ENCODE measurements at places on chromosomes 1 and 21.
A peak's percentile ranks its signal among the peaks of the same experiment; 100 is the strongest.

GRCh38 chr1:108643492-108644335 is 17.2 kb downstream of the HENMT1 start:
- peak; percentile 96 for ATAC-seq

- peak; percentile 93 for ATAC-seq
Measured at GRCh38 chr1:45929257-45929687, 125.9 kb downstream of the MAST2 start.

DNA sequence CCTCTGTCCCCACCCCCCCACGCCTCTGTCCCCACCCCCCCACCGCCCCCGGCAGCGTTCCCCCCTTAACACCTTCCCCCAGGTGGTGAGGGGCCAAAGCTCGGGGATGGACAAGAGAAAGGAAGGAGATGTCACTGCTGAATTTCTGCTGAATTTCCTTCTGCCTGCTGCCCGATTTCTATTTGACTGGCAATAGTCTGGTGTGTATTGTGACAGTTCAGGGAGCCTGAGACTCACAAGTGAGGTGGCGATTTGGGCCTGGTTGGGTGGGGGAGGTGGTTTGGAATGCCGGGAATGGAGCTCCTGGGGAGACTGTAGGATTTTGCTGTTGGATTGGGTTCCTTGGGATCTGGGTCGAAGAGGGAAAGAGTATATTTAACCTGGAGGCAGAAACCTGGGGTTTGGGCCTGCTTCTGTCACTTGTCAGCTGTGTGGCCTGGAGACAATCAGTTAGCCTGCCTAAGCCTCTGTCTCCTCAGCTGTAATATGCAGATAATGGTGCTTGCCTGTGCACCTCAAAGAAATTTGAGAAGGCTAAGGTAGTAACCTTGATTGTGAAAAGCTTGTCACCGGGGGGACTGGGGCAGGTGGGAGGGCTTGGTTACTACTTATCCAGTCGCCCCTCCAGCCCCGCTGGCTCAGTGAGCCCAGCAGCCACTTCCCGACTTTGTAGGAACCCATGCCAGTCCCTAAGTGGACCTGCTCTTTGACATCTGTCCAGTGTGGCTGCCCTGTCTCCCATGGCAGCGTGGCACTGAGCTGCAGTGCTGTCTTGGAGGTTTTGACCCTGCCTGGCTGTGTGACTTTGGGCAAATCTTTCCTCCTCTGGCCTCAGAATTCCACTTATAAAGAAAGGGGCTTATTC is 7.7 kb upstream of the LMNA start:
- peak; percentile 1 for ATAC-seq

- peak; percentile 78 for ATAC-seq
Measured at GRCh38 chr21:37153196-37153934, 80.3 kb downstream of the TTC3 start.

DNA sequence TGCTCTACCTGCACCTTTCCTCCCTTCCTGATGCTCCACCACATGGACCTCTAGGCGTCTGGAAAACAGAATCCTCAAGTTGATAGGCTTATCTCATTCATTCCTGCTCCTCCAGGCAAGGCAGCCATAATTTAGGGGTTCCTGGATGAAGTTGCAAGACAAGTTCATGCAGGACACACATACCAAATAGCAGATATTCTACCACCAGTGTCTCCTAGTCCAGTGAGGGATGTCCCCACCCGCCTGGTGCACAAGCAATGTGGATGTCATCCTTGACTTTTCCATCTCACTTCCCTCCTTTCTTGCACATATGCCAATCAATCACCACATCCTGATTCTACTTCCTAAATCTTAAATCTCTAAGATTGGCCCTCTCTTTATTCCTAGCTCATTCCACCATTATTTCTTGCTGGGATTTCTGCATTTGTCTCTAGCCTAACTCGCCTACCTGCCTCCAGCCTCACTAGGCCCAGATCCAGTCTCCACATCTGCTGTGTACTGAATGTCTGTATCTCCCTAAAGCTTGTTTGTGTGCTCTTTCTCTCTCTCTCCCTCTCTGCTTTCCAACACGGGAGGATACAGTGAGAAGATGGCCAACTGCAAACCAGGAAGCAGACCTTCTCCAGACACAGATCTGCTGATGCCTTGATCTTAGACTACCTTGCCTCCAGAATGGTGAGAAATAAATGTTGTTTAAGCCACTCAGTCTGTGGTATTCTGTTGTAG is 40.5 kb downstream of the CD34 start:
- no peak for ATAC-seq

DNA sequence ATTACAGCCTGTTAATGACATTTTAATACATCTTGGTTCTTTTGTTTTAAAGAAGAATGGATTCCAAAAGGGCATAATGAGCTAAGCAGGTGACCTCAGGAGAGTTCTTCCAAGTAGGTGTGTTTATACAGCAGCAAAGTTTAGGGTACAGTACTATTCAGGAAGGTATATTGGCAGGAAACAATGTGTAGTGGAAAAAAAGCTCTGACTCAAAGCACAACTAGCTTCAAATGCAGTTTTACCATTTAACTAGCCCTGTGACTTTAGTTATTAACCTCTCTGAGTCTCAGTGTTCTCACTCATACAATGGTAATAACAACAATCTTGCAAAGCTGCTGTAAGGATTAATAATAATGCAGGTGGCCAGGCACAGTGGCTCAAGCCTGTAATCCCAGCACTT is 29.9 kb downstream of the FAF1 start:
- no peak for ATAC-seq

DNA sequence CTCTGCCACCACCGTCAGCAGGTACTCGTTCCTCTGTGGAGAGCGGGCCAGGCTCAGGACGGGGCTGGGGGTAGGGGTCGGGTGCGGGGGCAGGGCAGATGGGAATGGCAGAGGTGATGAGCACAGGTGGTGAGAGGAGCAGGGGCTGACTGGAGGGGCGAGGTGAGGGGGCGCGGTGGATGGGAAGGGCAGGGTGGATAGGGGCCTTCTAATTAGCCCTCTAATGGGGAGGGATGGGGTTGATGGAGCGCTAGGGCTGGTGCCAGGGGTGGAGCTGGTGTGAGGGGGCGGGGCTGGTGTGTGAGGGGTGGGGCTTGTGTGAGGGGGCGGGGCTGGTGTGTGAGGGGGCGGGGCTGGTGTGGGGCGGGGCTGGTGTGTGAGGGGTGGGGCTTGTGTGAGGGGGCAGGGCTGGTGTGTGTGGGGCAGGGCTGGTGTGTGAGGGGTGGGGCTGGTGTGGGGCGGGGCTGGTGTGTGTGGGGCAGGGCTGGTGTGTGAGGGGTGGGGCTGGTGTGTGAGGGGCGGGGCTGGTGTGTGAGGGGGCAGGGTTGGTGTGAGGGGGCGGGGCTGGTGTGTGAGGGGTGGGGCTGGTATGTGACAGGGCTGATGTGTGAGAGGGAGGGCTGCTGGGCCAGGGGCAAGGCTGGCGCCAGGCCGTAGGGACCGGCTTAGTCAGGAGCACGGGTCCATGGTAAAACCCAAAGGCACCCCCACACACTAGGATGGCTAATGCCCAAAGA is 5.9 kb downstream of the KRTAP10-1 start:
- no peak for ATAC-seq

DNA sequence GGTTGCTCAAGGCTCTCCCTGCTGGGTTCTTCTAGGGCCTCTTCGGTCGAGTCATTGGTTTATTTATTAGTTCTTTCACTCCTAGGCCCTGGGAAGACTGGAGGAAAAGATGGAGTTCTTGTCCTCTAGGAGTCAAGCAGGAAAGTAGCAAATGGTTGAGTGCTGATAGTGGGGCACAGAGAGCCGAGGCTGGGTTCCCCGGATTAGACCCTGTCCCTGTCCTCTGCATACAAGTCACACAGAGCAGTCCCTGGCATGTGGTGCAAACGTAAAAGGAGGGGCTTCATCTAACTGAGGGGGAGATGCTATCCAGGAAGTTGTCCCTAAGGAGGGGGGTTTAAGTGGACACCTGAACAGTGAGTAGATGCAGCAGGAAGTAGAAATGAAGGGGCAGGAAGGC is 19.2 kb upstream of the KCNE2 start:
- no peak for ATAC-seq

DNA sequence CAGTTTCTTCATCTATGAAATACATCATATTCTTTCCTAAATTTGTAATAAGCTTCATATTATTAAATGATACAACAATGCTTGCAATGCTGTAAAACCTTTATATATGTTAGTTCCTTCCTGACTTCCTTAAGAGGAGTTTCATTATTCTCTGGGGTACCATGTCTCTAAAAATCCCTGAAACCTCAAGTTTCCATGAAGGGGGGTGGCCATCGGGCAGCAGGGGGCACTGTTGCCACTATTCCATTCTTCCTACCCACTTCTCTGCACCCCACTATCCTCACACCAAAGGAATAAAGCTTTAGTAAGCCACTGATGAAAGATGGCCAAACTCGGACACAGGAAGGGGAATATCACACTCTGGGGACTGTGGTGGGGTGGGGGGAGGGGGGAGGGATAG is 9.0 kb upstream of the DMRTB1 start:
- no peak for ATAC-seq

DNA sequence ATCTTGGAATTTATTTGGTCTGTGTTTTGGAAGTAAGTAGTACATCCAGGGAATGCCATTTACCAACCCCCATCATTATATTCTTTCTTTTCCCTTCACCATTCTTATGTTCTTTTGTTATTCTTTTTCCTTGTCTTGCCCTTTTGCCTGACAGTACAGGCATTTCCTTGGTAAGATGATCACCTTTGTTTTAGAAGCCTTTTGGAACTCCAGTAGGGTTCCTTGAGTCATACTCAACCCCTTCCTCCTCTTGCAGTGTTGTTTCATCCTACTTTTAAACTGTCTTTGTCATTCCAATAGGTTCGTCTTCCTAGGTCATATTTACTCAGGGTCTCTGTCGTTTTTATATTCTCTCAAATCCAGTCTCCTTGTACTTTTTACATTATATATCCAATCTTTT is 9.2 kb downstream of the MRPS21 start:
- no peak for ATAC-seq

GRCh38 chr1:240687820-240688219 is 75.9 kb upstream of the GREM2 start:
- ATAC-seq: no peak

DNA sequence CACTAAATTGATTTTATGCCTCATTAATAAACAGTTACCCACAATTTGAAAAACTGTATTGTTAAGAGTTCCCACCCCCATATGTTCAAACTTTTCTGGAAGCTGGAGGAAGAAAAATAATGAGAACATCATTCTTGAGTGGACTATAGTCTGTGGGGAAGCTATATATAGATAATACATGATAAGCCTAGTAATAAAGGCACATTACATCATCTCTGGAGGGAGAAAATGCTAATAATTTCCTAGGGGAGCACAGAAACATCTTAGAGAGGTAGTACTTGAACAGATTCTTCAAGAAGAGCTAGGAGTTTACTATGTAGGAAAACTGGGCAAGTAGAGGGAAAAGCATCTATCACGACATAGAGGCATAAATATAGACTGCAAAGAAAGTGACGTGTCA is 19.6 kb downstream of the CYP2J2 start:
- ATAC-seq: no peak

DNA sequence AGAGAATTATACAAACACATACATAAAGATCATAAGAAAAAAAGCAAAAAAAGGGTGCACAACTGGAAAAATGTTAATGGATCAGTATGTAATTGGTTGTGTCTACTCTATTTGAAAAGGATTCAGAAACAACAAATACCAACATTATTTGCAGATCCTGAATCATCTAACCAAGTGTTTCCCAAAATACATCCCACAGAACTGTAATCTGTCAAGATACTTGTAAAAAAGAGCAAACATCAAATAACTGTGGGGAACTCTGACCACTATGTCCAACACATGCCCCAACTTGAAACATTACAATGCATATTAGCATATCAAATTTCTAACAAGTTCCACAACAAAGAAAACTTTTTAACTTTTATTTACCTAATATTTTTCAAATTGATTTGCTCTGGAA is 22.6 kb downstream of the ANKRD13C start:
- ATAC-seq: no peak

- no peak for ATAC-seq
Measured at GRCh38 chr1:94044891-94045290, 76.1 kb downstream of the ABCA4 start.

GRCh38 chr1:9097947-9098705 is 28.7 kb upstream of the SLC2A5 start:
- no peak for ATAC-seq

DNA sequence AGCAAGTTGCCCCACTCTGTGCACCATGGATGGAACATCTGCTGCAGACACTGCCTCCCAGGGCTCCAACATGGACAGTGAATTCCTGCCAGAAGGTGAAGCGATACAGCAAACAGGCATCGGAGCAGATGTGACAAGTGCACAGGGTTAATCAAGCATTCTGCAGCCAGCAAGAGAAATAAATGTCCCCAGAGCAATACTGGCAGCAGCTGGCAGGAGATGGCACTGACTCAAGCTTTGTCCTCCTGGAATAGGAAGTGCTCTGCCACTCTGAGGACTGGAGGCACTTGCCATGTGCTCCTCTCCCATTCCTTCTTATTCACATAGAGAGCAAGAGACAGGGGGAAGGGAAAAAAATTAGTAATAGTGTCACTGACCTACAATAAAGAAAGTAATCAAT is 402.7 kb upstream of the DAB1 start:
- ATAC-seq: no peak

DNA sequence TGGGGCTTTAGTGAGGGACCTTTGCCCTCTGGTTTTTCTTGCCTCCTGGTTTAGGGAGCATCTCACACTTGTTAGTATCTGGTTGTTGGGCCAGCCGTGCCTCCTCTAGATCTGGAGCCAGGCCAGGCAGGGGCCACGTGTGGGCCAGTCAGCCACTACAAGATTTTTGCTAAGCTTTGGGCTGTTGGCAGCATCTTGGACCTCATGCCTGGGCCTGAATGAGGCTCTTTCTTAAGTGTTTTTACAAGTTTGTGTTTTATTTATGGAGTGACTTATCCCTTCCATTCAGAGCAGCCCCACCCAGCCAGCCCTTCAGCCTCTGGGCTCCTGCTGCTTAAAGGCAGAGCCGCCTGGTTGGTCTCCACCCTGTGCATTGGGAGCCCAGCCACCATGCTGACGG is 1.6 kb upstream of the SH3BGRL3 start:
- no peak for ATAC-seq

- peak; percentile 38 for ATAC-seq
Measured at GRCh38 chr1:201149400-201149799, 4.9 kb downstream of the TMEM9 start.

DNA sequence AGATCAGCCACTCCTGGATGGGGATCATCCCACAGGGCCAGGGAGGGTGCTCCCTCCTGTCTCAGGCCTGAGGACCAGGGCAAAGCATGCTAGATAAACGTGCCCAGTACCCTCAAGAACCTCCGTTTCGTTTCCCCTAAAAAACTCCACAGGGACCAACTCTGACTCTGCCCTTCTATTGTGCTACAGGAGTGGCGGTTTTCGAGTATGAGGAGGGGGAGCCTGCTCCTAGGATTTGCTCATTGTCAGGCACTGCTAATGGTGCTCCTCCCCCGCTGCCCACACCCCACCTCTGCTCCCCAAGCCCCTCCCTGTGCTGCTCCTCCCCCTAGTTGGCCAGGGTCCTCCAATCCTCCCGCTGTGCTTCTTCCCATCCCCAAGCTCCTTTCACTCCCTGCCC is 32.0 kb downstream of the PGBD5 start:
- ATAC-seq: no peak

- ATAC-seq: no peak
Measured at GRCh38 chr1:116433275-116434257, 60.5 kb downstream of the ATP1A1 start.
